ENCODE measurements at places on chromosomes 11 and 22.
A peak's percentile ranks its signal among the peaks of the same experiment; 100 is the strongest.

DNA sequence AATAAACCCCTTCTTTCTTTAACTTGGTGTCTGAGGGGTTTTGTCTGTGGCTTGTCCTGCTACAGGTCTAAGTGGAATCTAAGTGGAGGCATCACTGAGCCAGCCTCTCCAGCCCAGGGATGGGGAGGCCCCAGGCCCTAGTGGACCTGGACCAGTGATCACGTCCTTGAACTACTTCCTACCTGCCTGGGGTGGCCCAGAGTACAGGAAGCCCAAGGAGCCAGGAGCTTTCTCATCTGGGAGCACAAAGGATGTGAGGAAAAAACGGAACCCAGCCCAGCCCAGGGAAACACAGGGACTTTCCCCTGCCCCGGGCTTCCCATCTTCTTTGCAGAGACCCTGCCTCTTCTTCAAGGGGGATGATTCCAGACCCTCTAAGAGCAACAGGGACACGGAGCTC is 3.5 kb upstream of the CD5 start:
- DNase-seq: no peak

DNA sequence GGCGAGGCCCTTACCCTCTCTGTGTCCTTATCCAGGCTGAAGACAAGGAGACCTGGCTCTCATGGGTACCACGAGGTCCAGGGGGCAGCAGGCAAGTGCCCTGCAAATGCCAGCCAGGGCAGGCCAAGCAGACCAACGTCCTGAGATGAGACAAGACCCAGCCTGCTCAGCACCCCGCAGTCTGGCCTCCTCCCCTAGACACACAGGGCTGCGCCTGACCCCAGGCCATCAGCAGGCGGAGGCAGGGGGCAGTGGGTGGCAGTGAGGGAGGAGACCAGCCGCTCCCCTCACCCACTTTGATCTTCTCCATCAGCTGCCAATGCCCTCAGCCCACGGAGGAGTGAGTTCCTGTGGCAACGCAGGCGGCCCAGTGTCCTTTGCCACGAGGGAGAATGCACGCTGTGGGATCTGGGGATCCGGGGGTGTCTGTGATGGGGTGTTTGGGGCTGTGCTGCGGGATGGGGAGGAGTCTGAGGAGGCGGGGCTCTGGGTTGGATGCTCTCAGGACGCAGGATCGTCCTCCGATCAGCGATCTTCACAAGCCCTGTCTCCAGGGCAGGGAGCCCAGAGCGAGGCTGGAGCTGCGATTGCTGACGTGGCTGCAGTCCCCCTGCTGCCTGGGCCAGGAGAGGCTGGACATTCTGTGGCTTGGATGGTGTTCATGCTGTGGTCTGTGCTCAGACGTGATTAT is 30.5 kb upstream of the PPARA start:
- no peak for DNase-seq

- DNase-seq: no peak
Measured at GRCh38 chr11:10373929-10374328, 69.1 kb downstream of the ADM start.

GRCh38 chr22:43148581-43148980 is 2.8 kb upstream of the TSPO start:
- no peak for DNase-seq

DNA sequence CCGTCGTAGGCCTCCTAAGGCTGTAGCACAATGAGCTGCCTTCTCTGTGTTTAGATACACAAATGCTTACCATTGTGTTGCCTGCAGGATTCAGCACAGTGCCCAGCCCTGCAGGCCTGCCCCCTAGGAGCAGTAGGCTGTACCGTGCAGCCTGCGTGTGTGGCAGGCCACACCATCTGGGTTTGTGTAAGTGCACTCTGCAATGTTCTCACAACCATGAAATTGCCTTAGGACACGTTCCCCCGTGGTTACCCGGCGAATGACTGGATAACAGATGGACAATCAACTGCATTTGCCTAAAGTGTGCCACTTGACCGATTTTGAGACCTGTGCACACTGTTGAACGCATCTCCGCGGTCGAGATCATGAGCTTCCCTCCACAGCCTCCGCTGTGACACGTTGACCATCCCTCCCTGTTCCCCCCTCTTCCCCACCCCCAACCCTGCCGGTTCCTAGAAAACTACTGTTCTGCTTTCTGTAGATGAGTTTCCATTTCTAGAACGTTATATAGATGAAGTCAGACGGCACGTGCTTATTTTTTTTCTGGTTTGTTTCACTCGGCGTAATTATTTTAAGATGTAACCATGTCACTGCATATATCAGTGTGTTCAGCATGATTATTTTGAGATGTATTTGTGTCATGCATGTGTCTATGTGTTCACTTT is 22.2 kb upstream of the CTSD start:
- DNase-seq: no peak

DNA sequence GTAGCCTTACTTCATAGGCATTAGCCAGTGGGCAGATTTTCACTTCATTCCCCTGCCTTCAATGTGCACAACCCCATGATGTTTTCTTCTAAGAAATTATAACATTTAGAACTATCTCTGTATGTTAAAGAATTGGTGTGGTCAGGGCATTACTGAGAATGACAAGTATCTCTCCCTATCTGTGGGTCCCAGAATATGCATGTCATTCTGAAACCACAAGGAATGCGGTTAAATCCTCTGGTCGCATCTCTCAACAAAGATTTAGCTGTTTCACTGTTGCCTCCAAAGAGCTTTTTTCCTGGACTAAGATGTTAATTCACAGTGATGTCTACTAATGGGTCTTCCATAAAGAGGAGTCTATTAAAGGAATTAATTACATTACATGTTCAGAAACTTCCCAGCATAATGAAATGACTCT is 62.7 kb downstream of the LIF start:
- no peak for DNase-seq

- DNase-seq: no peak
Measured at GRCh38 chr11:62842171-62842741, 2.9 kb upstream of the WDR74 start.

DNA sequence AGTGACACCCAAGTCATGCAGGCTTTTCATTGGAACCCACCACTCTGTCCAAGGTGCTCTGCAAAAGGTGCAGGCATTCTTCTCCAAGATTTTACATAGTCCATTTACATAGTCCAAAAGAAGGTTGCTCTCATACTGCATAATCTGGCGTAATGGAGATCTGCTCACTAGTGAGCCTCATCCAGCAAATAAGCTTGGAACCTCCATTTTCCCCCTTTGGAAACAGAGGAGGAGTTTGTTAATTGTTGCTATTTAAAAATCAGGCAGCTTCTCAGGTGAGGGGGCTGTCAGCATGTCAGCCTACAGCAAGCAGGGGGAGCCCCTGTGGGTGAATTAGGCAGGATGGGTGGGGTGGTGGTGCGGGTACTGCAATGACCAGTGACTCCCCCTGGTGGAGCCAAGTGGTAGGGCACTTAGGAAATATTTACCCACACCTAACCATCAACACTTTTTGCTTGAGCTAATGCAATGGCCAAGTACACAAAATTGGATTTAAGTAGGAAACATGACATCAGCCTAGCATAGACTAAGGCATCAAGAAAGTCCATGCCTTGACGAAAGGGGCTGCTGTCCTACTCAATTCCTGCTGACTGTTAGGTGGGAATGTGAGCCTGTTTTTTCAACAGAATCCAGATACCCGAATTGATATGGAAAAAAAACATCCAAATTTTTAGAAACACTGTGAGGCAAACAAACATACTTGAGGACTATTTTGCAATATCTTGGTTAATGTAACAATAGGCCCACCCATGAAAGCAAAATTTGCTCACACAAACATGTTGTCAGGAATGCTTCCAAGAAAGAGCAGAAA is 64.5 kb downstream of the AMBRA1 start:
- DNase-seq: peak; percentile 64

DNA sequence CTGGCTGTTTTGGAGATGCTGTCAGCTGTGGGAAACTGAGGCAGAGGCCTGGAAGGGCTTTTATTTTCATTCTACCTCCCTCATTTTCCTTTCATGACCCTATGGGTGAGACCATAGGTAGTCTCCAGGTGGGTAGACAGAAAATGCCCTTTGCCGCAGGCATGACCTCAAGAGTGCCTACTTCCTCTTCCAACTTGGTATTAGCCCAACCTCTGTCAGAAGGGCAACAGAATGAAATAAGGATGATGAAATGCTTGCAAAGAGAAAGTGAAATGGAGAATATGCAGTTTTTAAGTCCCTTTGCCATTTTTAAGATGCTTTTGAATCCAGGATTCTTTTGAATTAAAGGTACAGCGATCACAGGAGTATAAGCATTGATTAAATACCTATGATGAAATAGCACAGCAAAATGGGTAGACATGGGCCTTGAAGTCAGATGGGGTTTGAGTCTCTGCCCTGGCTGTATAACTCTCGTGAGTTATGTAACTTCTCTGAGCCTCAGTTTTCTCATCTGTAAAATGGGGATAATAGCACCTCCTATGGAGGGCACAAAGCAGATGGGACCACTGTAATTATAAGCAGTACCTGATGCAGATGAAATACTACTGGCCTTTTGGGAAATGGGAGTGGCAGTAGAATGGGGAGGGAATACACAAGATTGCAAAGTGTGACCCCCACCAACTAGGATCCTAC is 3.7 kb downstream of the ASPHD2 start:
- DNase-seq: no peak

DNA sequence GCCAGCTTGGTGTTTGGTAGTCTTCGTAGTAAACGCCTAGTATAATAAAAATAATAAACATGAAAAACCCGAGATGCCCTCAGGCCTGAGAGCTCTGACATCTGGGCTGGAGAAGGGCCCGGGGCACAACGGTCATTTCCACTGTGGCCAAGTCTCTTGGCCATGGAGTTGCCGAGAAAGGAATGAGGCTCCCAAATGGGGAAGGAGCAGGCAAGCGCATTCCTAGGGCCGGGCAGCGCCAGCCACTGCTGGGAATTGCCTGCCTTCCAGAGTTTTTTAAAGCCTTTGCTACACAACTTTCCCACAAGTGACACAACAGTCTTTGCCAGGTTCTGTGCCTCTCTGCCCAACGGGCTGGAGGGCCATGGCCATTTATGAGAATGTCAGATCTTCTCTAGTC is 103.4 kb downstream of the NAV2 start:
- no peak for DNase-seq

GRCh38 chr11:17388609-17389210 is at the start of gene KCNJ11:
KCNJ11 (minus strand) TSS chr11:17388659; CDS start chr11:17388091, 568 bp downstream.
- no peak for DNase-seq

DNA sequence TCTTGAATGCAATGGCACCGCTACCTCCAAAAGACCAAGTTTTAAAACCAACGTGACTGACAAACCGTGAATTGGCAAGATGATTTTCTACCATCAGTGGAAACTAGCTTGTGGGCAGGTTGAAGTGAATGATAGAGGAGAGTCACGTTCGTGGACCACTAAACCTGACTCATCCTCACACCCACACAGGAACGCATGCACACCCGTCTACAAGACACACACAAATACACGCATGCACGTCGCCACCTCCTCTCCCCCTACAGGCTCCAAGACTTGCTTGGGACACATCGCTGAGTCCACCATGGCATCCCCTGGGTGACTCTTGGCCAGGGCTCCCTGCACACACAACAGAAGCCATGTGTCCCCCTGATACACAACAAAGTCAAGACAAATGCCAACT is 14.4 kb downstream of the TMPRSS6 start:
- DNase-seq: no peak

DNA sequence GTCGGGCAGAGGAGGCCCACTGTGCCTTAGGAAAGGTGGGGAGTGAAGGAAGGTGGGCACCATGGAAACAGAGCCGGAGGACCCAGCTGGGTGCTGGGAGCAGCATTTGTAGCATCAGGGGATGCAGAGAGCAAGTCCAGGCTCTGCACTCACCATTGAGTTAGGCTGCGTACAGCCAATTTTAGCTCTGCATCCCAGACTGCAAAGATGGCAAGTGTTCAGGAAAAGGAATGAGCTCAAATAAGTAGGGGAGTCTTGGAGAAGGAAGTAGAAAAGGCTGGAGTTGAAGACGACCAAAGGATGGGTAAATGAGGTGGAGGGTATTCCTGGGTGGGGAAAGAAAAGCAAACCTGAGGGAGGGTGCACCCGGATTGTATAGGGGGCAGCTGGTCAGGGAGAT is 31.6 kb upstream of the ETS1 start:
- DNase-seq: no peak

GRCh38 chr11:22460181-22460580 is 122.0 kb downstream of the SLC17A6 start:
- no peak for DNase-seq

DNA sequence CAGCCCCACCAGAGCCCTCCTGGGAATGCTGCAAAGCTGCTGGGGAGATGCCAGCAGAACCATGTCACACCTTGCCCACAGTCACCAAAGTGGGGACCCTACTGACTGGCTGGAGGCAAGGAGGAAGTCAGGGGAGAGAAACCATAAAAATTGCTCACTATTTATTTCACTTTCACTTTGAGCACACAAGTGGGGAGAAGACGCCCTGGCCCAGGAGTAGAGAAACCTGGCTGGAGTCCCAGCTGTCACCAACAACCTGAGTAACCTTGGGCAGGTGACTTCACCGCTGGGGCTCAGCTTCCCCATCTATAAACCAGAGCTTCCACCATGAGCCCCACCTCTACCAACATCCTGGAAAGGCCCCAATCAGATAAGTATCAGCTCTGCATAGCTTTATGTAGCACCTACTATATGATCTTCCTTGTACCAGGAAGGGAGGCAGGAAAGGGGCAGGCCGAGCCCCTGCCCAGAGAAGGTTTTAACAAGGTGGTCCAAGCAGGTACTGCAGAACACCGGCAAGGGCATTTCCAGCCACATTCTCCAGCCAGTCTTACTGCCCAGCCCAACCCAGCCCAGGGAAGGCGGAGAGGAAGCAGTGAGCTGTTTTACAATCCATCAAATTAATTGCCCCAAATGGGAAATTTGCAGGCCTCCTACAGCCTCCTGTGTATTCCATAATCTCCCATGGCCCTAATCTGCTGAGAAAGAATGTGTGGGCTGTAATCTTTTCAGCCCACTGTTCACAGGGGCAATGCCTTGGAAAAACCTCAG is 27.6 kb downstream of the PLEKHA7 start:
- DNase-seq: peak; percentile 54

DNA sequence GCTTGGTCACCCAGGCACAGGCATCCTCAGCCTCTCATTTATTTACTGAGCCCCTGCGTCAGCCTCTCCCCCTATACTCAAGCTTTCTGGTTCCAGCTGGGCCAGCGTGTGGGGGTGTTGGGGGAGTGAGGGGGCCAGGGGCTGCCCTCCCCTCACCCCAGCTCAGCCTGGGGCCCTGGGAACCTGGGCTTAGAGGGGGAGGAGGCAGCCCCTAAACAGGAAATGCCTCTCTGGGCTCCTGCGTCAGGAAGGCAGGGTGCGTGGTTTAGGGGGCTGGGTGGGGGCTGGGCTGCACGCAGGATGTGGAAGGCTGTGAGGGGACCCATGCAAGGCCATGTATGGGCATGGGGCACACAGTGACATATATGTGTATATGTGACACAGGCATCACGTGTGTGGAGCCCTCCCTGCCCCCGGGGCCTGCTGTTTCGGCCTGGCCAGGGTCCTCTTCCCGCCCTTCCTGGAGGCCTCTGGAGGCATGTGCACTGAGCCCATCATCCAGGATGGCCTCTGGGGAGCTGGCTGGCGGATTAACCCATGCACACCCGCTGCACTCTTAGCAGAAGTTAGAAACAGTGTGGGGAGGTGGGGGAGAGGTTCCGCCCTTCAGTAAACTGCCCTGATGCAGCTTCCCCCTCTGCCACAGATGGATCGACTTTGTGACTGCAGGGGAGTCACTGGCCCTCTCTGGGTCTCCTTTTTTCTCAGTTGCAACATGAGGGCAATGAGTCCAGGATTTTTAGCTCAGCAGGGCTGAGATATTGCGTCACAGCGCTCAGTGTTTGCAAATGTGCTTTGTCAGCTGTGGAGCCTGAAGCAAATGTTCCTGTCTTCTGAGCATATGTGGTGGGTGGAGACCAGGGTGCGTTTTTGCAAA is 1.1 kb upstream of the CD248 start:
- DNase-seq: peak; percentile 53

Data from central memory CD4-positive, alpha-beta T cell (primary cell).